CD4-positive, alpha-beta T cell treated with Interleukin-12 subunit alpha and Interleukin-12 subunit beta, for 1 hour (primary cell): ENCODE measurements at places on chromosomes 6 and 20.

GRCh38 chr6:39956936-39957335 is 22.7 kb upstream of the MOCS1 start:
- DNase-seq: no peak

DNA sequence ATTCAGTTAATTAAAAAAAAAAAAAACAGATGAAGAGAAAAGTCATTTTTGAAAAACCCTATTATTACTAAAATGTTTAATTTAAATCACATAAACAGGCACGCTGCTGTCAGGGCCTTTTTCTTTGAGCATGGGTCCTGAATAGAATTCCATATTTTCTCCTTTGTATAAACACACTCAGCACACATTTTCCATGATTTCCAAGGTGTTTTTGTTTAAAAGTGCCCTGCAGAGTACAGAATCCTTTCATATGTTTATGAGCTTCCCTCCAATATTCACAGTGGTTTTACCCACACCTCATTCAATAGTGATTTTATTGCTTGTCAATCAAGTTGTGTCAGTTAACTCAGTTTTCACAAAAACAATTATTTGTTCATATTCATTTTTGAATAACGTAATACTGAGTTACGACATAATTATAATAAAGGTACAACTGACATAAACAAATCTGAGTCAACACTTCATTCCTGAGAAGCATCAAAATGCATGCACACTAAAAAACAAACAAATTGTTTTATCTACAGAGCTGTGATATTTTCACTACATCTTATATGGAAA is 15.2 kb downstream of the SLC35B3 start:
- DNase-seq: no peak

GRCh38 chr6:30091577-30092381 is 16.2 kb upstream of the RNF39 start:
- no peak for DNase-seq

DNA sequence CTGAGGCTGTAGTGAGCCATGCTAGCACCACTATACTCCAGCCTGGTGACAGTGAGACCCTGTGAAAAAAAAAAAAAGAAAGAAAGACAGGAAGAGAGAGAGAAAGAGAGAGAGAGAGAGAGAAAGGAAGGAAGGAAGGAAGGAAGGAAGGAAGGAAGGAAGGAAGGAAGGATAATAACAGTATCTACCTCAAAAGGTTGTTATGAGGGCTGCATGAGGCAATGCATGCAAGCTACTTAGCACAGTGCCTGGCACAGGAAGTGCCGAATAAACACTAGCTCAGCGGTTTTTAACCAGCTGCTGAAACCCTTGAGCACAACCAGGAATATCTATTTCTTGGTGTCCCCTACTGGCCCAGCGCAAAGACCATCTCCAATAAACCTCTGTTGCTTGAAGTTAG is 62.3 kb upstream of the TBC1D7 start:
- peak; percentile 21 for DNase-seq

DNA sequence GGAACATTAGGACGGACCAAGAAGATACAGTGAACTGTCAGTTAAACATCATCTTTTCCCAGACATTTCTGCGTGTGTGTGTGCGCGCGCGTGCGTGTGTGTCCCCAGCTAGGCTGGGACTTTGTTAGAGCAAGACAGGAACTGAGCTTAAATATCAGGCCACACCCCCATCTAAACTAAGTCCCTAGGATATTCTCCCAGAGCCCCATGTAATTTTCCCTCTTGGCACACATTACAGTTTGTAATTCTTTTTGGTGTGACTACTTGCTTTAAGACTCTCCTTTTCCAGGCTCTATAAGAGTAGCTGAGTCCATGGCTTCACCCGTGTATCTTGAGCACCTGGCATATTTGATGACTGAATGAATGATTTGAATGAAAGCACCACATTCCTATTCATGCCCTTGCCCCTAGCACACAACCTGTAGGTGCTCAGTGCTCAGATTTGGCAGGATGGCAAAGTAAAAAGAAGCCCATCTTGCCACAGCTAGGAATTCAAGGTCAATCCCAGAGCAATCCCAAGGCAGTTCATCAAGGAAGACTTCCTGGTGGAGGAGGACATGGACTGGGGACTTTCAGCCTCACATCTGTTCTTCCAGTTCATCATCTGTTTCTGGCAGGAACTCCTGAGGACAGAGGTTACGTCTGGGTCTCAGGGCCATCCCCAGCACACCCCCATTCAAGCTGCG is 69.2 kb downstream of the MRPL14 start:
- DNase-seq: no peak

DNA sequence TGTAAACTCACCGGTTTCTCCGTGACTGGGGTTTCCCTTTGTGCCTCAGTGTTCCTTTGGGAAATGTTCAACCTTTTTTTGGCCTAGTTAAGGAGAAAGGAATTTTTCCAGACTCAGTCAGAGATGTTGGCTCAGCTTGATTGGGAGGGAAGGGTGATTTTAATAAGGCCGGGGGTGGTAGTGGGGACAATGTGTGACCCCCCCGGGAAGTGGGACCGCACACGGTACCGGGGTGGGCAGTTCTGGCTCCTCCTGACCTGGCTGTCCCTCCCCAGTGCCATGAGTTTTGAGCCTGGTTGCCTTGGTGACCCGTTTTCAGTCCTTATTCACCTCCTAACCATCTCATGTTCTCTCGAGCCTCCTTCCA is 132.7 kb downstream of the SNX5 start:
- no peak for DNase-seq

DNA sequence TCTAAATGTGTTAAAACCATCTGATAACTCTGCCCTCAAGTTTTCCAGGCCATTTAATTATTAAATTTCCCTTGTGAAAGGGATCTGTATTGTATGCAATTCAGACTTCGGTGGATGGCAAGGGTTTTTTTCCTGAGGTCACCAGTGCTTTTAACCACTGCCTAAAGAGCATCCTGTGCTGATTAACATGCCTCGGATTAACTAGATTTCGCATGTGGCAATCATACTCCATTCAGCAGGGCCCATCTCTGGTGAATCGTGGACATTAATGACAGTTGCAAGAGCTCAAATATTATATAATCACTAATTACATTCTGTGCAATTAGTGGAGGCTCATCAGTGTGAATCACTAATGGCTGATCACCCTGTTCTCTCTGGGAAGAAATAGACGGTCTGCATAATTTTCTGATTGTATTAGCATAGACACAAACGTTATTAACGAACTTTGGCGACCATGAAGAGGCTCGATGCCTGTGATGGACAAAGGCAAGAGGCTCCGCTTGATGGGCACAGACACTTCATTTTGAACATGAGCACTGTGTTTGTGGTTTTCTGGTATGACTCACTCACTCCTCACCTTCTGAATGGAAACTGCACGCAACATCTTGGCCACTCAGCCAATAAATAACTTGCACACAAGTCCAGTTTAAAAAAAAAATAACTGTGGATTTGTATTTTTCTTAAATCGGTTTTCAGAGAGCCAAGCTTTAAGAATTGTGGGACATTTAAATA is 31.4 kb downstream of the LINC00237 start:
- no peak for DNase-seq

DNA sequence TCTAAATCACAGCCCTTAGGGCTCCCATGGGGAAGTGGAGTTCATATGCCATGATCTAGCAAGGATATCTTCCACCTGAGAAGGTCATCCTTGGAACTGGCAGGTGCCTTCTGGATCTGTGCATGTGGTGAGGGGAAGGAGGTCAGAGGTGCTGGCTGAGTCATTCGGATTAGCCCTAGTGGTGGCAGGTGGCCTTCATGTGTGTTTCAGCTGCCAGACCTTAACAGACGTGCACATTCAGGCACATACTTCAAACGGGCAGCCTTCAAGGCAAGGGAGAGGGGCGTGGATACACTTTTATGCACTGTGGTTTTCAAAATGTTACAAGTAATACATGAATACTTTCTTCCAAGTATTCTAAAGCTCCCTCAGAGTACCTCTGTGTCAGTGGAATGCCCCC is 51.2 kb downstream of the BMP6 start:
- DNase-seq: no peak

DNA sequence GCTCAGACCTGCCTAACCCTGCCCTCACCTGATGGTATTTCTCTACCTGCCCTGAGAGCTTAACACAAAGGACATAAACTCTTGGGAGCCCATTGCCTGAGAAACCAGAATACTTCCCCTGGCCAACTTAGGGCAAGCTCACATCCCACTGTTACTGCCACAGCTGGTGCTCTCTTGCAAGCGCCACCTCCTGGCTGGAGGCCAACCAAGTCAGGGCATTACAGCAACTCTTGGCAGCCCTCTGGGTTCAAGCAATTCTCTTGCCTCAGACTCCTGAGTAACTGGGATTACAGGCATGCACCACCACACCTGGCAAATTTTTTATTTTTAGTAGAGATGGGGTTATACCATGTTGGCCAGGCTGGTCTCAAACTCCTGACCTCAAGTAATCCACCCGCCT is 70.1 kb downstream of the HECA start:
- no peak for DNase-seq

GRCh38 chr20:40754339-40754943 is 65.4 kb upstream of the MAFB start:
- DNase-seq: no peak

- DNase-seq: peak; percentile 52
Observed at GRCh38 chr6:89145091-89145955, 532 bp upstream of the PM20D2 start.

DNA sequence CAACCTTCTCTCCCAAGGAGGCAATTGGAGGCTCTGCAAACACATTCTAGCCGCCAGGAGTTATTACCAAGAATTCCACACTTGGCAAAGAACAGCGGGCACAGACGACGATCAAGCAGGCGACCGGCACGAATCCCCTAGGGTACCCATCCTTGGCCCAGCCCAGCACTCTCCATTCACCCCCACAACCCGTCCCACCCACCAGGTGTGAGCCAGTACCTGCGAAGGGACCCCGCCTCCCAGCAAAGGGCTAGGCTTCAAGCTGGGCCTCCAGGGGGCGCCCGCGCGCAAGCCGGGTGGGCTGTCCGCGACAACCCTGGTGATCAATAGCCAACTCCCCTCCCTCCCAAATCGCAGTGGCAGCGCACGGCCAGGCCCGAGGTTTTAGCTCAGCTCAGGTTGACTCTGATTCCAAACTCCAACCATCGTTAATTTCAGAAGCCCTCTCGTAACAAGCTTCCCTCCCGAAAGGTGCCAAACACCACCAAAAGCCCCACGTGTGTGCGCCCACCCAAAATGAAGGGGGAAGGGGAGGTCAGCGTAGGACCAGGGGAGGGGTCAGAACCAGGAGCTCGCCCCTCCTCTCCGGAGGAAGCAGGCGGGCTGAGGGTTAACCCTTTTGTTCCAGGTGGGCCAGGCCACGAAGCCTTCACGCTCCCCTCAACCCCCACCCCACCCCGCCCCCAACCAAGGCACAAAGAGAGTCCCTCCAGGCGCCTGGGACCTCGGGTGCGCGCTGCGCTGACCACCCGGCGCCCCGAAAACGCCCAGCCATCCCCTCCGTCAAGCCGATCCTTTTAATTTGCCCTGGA is 2.1 kb downstream of the SALL4 start:
- peak; percentile 58 for DNase-seq

DNA sequence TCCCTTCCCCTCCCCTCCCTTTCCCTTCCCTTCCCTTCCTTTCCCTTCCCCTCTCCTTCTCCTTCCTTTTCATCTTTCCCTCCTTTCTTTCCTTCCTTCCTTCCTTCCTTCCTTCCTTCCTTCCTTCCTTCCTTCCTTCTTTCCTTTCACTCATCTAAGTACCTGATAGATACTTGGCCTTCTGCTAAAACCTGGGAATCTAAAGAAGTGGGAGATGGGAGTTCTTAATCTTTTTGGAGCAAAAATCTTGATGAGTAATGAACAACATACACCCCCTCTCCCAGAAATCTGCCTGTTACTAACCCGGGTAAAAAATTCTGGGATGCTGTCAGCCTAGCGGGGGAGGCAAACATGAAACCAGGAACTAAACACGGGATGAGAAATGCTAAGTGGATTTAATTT is 100.7 kb downstream of the VEGFA start:
- DNase-seq: no peak

- DNase-seq: no peak
Observed at GRCh38 chr6:152750694-152751093, at the start of gene VIP. Gene VIP (plus strand): TSS chr6:152750797. CDS start chr6:152752178, 1,381 bp downstream.

DNA sequence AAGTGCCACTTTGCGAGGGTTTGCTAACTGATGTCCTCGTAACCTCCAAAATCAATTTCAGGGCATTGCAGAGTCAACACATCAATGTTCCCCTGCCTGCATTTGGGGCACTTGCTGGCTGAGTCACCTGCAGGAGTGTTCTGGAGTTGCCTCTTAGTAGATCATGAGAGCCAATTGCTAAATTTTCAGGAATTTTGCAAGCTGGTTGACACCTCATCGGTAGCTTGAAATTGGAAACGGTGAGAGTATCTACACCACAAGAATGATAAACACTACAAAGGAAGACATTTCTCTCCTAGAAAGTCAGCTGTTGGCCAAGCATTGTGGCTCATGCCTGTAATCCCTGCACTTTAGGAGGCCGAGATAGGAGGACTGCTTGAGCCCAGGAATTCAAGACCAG is 10.8 kb upstream of the BFSP1 start:
- DNase-seq: no peak

DNA sequence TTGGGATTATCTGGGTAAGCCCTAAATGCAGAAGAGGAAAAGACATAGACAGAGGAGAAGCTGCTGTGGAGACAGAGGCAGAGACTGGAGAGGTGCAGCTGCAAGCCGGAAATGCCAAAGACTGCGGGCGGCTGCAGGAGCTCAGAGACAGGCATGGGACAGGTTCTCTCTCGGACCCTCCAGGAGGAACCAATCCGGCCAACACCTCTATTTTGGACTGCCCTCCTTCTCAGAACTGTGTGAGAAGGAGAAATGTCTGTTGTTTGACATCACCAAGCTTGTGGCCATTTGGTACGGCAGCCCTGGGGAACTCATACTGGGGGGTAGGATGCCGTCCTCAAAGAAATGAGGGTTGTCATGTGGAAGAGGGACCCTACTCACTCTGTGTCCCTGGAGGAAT is 95.0 kb downstream of the DHX35 start:
- DNase-seq: no peak

- no peak for DNase-seq
Observed at GRCh38 chr6:98634569-98634968, 199.8 kb upstream of the POU3F2 start.

GRCh38 chr6:43766964-43767461 is 3.0 kb upstream of the VEGFA start:
- DNase-seq: no peak

- DNase-seq: peak; percentile 49
Observed at GRCh38 chr6:110878751-110879522, 4.4 kb downstream of the AMD1 start.

GRCh38 chr20:38057351-38057972 is 23.9 kb downstream of the RPRD1B start:
- peak; percentile 76 for DNase-seq

GRCh38 chr6:161891542-161891941 is 617.7 kb upstream of the AGPAT4 start:
- no peak for DNase-seq
